Fibroblast of skin of left biceps (primary cell): ENCODE measurements at places on chromosomes 1 and 21.

DNA sequence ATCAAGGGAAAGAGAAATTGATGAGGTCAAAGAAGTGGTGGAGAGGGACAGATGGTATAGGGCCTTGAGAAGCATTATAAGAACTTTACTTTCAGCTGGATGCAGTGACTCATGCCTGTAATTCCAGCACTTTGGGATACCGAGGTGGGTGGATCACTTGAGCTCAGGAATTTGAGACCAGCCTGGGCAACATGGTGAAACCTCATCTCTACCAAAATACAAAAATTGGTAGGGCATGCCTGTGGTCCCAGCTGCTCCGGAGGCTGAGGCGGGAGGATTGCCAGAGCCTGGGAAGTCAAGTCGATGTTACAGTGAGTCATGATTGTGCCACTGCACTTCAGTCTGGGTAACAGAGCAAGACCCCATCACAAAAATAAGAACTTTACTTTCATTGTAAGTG lies 5.7 kb downstream of the TMEM50A start:
- DNase-seq: peak; percentile 65

DNA sequence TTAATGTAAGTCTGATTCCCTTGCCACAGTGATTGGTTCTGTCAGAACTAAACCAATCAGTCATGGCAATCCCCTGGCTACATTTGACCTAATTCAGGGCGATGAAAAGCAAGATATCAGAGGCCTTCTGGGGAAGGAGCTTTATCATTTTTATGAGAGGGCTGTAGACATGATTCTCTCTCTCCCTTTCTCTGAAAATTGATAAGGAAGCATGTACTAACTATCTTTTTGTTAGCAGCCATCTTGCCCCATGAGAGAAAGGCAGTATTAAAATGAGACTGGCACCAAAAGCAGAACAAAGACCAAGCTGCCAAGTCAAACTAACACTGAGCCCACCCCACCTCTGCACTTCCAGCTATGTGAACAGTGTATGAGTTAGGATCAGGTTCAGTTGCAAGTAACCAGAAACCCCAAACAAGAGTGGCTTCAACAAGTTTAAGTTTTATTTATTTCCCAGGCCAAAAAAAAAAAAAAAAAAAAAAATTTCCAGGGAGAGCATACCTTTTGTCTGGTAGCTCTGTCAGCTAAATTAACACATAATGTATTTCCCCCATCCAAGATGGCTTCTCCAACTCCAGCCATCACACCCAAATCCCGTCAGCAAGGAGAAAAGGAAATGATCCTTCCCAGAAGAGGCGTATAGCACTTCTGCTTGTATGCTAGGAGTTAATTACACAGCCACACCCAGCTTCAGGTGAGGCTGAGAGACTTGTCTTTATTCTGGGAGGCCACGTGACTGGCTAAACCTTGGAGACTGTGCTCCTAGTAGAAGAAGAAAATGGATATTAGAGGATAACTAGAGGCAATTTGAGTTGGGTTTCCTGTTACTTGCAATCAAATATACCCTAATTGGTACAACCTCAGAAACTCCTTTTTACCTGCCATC lies 105.8 kb upstream of the RALGPS2 start:
- DNase-seq: no peak

- DNase-seq: no peak
These were observed 3.0 kb upstream of the TSPAN1 start for GRCh38 chr1:46171871-46172270.

- DNase-seq: no peak
These were observed 16.4 kb downstream of the NCMAP start for GRCh38 chr1:24572301-24572700.

- DNase-seq: no peak
These were observed 148.0 kb upstream of the ERG start for GRCh38 chr21:38646213-38646837.

DNA sequence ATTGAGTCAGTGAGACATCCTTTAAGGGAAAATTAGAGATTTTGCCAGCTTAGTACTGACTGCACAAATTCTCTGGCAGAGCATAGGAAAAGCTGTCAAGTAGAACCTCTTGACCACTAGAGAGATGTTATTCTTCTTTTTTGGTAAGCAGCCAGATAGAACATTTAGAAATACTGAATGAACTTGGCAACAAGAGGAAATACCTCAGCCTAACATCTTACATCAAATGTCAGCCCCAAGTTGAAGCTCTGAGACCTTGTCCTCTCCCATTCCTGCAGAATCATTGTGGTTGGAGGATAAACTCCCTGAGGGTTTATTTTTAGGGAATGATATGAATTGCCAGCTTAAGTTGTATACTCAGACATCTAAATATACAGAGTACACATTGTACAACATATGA lies 53.5 kb downstream of the MIGA1 start:
- peak; percentile 88 for DNase-seq

DNA sequence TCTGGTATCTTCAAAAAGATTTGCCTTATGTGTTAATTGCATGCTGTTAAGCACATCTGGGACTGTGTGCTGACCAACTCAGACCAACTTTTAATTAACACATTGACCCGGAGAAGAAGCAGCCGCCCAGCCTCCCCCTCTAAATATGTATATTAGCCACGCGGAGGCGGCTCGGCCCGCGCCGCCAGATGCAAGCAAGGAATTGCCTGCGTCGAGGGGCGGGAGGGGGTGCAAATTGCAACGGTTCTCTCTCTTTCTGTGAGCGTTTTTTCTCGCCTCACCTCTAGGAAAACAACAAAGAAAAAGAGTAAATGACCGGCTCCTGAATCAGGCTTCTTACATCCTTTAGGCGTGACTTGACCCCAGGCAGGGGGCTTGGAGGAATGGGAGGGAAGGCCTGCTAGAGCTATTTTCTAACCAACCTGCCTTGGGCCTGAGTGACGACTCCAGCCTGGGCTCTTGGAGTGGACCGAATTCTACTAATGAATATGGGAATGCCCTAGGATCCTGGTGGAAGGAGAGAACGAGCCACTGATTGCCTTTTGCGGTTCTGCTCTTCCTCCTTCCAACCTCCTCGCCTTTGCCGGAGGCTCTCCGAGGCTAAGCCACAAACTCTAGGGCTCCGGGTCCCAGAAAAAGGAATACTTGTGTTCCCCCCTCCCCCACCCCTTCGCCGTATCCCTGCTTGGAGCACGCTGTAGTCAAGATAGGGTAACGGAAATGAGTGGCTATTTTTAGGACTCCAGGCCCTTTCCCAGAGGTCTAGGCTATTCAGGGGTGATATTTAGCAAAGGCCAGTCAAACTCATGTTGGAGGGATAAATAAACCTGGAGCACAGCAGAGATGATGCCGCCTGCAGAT lies 417.0 kb upstream of the ESRRG start:
- DNase-seq: no peak

- DNase-seq: no peak
These were observed 112.1 kb downstream of the PCNX2 start for GRCh38 chr1:233183226-233184020.

- no peak for DNase-seq
These were observed 1.5 kb upstream of the PTP4A2 start for GRCh38 chr1:31939484-31940329.

DNA sequence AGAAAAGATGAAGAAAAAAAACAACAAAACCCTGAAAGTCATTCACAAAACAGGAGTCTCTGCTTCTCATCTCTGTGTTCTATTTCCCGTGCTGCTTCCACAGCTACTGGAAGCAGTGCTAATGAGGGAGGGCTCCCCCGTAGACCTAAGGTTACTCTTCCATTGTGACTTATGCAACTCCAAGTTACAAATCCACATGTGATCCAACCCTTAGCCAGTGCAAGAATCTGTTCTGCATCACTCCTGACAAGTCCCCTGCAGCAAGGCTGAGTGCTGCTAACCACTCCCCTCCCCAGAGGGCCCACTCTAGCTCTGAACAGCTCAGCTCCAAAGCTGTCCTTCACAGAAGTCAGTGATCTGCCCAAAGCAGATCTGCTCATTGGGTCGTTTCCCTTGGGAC lies 10.3 kb downstream of the DNALI1 start:
- DNase-seq: no peak

- no peak for DNase-seq
These were observed 142.9 kb upstream of the KRTAP19-8 start for GRCh38 chr21:31181082-31181750.

DNA sequence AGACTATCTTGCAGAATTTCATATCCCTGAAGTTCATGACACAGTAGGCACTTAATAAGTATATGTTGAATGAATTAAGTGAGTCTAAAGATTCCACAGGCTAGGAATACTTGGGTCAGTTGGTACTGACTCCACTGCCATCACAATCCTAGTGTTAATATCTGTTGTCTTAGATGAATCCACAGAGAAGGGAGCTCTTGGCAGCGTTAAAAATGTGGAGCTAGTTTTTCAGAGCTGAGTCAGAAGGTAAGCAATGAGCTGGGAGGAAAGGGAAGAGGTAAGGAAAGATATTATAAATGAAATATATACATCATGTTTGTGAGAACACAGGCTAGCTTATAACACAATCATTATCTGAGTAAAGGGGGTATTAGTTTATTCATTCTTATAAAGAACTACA lies 21.8 kb upstream of the GORAB start:
- DNase-seq: no peak
